ENCODE measurements at places on chromosomes 4 and X.

- DNase-seq: no peak
Observed at GRCh38 chr4:25903900-25904747, 9.9 kb upstream of the SMIM20 start.

DNA sequence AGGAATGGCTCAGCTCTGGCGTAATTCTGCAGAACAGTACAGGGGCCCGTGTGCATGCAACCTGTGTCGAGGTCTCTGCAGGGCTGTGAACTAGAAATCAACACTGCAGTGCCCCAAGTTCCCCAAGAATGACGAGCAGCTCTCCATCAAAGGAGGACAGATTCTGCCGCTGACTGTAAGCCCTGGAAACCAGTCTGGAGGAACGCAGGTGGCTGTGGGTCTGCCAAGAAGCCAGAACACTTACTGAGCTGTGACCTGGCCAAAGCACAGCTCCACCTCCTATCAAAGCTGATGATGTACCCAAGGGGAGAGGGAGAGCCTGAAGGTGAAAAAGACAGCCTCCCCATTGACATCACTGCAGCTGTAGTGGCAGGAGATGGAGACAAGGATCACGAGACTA lies 80.3 kb upstream of the STS start:
- no peak for DNase-seq

- DNase-seq: no peak
Observed at GRCh38 chr4:1807332-1807777, 14.3 kb downstream of the FGFR3 start.

DNA sequence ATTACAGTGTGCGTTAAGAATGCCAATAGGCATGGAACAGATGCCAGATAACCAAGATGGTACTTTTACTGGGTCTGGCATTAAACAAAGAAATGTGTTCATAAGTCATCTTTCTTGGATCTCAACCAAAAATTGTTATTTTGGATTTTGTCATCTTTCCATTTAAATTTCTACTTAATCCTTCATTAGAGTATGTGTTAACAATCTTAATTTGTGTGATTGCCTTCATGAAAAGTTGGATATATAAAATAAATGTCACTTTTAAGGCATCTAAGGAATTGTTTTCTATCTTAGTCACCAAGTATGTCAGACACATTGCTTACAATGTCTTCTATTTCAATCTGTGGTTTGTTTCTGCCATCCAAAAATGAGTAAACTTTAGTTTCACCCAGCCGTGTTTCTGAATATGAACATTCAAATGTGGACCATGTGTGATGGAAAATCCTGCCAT lies 87.5 kb downstream of the PALLD start:
- DNase-seq: no peak

GRCh38 chr4:173703021-173703420 lies 173.0 kb upstream of the HAND2 start:
- no peak for DNase-seq

GRCh38 chr4:133544097-133544496 lies 395.0 kb downstream of the PCDH10 start:
- DNase-seq: no peak
